CD4-positive, alpha-beta T cell (primary cell): ENCODE measurements at places on chromosomes 11 and 22. TPM values are rescaled to one million over a fixed set of nuclear protein-coding genes. Genes with fewer than 3 reads are reported as not detected.

Gene CD3D
- total RNA-seq, result 274 TPM

Gene CHRM4
- 3.7 TPM for total RNA-seq

Gene MS4A8
- not detected for total RNA-seq

Gene CDC42BPG
- 9.7 TPM for total RNA-seq

Gene MUC2
- total RNA-seq, result not detected

Gene PLAAT3
- 2.4 TPM for total RNA-seq

Gene CLDN5
- total RNA-seq, result not detected

Gene C11orf91
- total RNA-seq, result 0.45 TPM

Gene CARNS1
- 9.9 TPM for total RNA-seq

Gene C11orf42
- total RNA-seq, result not detected
